ENCODE measurements at places on chromosomes 11 and 22.

GRCh38 chr11:6315811-6316425 lies 4.4 kb downstream of the CAVIN3 start:
- peak; percentile 68 for DNase-seq

DNA sequence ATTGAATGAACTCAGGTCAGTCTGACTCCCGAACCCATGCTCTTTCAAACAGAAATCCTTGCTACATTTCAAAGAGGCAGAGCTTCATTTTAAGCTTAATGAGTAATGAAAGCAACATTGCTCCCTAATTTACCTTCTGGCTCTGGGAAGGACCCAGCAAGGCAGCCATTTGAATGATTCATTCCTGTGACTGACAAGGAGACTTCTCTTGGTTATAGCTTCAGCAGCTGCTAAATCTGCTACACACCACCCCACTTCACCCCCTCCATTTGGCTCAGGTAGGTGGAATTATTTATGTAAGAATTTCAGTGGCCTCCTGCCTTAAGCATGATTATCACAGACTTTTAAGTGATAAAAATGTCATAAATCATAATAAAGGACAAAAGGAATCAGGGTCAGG lies 117.7 kb downstream of the KCNC1 start:
- no peak for DNase-seq

GRCh38 chr11:7964261-7964660 lies 986 bp downstream of the NLRP10 start:
- no peak for DNase-seq

DNA sequence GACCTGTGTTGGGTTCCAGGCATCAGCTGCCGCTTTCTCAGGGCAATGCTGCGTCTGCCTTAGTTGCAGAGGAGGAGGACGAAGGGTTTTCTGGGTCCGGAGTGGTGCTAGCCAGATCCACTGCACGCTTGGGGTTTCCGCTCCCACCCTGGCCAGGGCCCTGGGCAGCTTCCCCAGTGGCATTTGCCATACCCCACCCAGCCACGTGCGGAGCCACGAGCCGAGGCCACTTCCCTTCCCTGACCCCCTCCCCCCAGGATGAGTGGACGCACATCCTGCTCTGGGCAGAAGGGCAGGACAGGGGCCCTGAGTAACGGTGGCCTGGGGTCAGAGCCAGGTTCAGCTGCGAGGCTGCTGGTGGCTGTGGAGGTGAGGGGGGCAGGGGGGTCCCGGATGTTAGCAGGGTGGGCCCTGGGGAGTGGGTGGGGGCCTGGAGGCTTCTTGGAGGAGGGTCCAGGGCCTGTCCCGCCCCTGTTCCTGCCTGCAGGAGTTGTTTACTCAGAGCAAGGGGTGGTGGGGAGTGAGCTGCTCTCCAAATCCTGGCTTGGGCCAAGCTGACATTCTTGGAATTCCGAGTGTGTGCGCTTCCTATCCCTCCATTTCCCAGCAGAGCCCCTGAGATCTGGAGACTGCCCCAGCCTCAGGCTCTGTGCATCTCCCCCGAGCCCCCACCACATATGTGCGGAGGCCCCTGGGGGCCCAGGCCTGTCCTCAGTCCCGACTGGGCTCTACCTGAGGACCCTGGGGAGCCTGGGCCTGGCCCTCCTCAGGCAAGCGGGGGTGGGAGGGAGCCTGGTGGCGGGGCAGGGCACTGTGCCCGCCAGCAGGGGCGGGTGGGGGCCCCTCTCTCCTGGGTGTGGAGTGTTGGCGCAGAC lies 1.4 kb downstream of the TSPAN4 start:
- peak; percentile 88 for DNase-seq

GRCh38 chr11:36081274-36081945 lies 137.5 kb downstream of the LDLRAD3 start:
- no peak for DNase-seq

GRCh38 chr22:19430890-19431541 lies 517 bp downstream of the HIRA start:
- DNase-seq = no peak

DNA sequence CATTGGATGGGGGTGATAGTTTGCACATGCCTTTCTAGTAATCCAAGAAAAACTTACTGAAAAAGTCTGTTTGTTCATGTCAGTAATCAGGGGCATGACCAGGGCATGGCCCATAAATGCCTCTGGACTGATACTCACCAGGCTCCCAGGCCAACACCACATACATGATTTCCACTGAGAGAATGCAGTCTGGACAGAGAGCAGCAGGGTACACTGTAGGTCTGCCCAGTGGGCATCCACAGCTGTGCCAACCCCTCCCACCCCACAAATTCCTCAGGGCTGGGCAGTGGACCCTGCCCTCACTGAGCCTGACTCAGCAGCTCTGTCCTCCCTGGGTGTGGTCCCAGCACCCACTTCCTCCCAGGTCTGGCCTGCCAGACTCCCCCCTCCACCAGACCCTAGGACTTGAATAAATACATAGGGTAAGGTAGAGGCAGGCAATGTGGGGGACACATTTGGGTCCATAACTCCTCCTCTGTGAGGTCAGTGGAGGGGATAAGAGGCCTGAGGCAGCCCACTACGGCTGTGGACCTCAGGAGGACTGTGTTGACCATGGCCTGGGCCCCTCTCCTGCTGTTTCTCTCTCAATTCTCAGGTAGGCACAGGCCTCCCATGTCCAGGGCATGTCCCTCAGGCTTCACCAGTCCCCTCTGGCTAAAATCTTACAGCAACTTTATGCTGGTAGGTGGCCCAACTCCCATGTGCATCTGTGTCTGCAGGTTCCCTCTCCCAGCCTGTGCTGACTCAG lies 92.2 kb upstream of the TOP3B start:
- DNase-seq = no peak

- no peak for DNase-seq
Measured at GRCh38 chr11:115464269-115464668, 39.9 kb downstream of the CADM1 start.

DNA sequence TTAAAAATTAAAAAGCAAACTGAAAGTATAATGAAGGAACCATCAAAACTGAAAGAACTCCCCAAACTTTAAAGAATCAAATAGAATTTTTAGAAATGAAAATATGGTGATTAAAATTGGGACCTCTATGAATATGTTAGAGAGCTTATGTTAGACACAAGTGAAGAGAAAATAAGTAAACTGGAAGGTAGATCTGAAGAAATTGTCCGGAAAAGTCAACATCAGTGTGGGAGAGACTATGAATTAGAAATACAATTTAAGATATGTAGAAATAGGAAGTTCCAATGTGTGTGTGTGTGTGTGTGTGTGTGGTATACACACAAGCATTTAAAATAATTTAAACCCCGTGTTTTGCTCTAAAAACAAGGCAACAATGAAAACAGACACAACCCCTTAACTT lies 4.9 kb upstream of the OR8B4 start:
- no peak for DNase-seq

GRCh38 chr11:35047179-35047578 lies 91.8 kb upstream of the CD44 start:
- DNase-seq = no peak

DNA sequence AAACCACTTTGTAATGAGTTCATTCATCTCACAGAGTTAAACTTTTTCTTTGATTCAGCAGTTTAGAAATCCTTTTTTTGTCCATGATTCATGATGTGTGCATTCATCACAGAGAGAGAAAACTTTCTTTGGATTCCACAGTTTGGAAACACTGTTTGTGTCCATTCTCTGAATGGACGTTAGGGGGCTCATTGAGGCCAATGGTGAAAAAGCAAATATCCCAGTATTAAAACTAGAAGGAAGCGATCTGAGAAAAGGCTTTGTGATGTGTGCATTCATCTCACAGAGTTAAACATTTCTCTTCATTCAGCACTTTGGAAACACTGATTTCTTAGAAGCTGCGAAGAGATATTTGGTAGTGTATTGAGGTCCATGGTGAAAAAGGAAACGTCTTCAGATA lies 155.6 kb upstream of the TRIM48 start:
- no peak for DNase-seq

DNA sequence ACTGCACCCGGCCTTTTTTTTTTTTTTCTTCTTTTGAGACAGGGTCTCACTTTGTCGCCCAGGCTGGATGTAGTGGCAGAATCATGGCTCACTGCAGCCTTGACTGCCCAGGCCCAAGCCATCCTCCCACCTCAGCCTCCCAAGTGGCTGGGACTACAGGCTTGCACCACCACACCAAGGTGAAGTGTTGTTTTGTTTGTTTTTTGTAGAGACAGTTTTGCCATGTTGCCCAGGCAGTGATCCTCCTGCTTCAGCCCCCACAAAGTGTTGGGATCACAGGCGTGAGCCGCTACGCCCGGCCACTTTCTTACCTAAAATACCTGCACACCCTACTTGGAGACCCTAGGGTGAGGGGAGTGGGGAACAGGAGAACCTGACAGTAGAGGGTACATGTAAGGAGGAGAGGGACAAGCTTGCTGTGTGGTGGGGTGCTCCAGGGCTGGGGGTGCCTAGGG lies 4.5 kb upstream of the AIFM3 start:
- no peak for DNase-seq

- no peak for DNase-seq
Measured at GRCh38 chr11:132655187-132655855, 877.0 kb downstream of the OPCML start.

DNA sequence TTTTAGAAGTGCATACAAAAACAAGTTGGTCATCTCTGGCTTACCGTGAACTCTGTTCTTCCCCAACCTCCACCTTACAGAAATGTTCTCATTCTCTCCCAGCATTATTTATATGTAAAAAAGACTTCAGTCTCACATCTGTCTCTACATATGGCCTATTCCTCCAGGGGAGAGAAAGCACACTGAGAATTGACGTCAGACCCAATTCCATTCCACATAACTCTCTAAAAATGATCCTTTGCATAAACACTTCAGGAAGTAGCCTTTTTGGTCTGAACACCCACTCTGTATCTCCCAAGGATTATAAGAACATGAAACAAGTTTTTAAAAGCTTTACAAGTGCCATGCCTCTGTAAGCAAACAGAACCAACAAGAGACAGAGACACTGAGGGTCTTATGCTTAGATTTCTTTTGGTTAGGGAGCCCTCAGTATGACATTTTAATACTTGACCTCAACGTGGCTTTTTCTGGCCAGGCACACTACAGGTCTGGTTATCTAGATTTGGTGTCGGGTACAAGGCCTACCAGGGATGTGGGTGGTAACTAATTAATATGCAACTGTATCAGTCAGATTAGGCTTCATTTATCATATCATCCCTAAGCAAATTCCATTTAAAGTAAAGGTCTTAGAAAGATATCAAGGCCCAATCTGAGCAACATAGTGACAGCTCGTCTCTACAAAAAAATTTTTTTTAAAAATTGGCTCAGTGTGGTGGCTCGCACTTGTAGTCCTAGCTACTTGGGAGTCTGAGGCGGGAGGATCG lies 48.5 kb upstream of the PPP2R1B start:
- DNase-seq = no peak

DNA sequence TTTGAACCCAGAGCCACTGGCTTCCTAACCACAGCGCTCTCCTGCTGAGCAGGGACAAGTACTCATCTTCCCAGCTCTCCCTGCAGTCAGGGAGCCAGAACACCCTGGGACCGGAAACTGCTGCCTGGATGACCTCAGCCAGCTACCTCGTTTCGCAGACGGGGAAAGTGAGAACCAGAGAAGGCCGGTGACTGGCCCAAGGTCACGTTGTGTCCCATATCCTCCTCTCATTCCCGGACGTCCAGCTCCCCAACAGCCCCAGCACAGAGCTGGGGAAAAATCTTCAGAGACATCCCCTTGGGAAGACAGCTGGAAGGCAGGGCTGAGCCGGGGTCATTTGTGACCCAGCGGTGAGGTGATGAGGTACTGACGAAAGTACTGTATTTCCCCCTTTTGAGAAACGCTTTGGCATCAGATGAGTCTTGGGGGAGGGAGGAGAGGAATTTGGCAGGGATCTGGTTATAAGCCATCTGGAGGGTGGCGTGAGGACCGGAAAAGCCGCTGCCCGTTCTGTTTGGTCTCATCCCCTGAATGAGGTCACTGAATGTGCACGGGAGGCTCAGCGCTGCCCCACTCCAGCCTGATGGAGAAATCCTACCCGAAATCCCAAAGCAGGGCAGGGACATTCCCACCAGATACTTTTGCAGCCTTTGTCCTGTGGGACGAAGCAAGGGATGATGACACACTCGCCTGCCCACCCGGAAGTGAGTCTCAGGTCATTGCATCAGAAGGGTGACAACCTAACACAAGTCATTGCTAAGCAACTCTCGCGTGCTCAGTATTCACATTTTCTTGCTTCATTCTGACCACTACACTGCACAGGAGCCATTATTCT lies 41.1 kb downstream of the LIF start:
- DNase-seq = no peak

- no peak for DNase-seq
Measured at GRCh38 chr11:122874991-122875390, 7.6 kb upstream of the JHY start.

GRCh38 chr11:61080526-61080925 lies 21.8 kb upstream of the CD5 start:
- DNase-seq = no peak

DNA sequence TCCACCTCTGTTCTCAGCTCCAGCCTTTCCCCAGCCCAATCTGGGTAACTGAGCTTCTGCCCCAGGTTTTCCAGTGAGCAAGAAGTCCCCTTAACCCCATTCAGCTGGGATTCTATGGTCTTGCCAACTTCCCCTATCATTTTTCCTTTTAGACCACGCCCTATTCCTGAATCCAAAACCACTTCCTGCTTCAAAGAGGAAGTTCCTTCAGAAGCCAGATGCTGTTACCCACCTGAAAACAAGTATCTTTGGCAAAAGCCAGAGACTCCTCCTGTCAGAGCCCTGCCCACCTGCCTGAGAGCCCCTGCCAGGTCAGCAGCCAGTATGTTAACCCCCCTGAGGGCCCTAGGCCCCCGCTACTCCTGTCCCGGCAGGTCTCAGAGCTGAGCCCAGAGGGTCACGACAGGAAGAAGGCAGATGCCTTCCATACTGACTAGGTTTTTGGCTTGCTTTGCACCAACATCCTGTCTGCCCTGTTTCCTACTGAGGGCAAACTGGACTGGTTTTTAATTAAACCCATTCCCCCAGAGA lies 20.3 kb upstream of the MICAL2 start:
- no peak for DNase-seq

DNA sequence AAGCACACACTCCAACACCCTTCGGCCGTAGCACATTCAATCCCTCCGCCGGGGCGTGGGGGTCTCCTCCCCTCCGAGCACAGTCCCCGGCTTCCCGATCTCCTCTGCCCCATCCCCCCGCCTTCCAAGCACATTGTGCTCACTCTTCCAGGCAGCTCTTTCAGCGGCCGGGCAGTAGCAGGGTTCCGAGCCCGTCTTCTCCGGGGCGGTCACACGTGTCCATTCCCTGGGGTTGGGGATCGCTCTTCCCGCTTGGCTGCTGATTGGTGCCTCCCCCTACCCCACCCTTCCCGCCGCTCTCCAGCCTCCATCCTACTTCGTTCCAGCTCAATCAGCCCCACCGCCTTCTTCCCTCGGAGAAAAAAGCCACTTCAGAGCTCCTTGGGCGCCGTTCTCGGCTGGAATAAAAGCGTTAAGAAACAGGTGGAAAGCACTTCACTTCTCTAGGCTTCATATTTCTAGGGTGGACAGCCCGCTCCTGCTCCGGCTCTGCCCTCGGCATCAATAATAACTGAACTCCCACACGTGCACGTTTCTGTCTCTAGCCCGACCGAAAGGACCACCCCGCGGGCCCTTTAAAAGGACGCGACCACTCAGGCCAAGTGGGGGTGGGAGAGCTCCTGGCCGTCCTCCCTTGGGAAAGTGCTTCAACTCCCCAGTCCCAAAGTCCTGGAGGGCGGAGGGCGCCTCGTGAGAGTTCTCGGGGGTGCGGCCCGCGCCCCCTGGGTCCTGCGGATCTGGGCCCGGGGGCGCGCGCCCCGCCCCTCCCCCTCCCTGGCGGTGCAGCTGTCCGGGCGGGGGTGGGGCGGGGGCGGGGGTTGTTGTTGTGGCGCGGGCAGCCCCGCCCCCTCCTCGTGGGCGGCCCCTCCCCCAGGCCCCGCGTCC lies 464 bp upstream of the CECR2 start:
- DNase-seq = peak; percentile 84

GRCh38 chr22:29524442-29525191 lies 28.9 kb downstream of the THOC5 start:
- DNase-seq = no peak

Measured in left forelimb (tissue), 1 donor.